ENCODE measurements at places on chromosomes 4 and X. TPM values are rescaled to one million over a fixed set of nuclear protein-coding genes. Genes with fewer than 3 reads are reported as not detected.

- no peaks in the 10 kb centered on the region for H3K27me3 ChIP-seq
- no peak overlapping the region for H3K27ac ChIP-seq
- no peak overlapping the region for H3K4me3 ChIP-seq
- H3K4me1 ChIP-seq: peaks cover 16% of the 10 kb centered on the region
Observed at GRCh38 chr4:6205973-6206372, 5.6 kb upstream of the JAKMIP1 start.

DNA sequence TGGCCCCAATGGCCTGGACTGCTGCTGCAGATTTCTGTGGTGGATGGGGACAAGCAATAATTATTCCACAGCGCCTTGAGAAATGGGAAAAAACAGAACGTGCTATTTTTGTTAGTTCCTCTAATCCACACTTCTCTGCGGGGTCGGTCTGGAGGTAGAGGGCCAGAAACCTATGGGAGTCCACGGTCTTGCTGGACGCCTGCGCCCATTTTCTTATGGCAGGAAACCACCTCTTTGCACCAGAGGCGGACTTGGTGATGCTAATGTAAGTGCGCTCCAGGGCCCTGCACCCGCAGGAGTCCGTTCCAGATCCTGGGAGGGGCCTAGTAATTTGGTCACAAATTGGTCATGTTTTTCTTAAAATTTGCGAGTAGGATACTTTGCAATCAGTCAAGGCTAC is 25.9 kb upstream of the CLDN24 start:
- no peaks in the 10 kb centered on the region for H3K36me3 ChIP-seq
- H3K27ac ChIP-seq: no peak overlapping the region
- no peak for DNase-seq
- no peaks in the 10 kb centered on the region for H3K27me3 ChIP-seq
- no peak overlapping the region for H3K4me3 ChIP-seq

DNA sequence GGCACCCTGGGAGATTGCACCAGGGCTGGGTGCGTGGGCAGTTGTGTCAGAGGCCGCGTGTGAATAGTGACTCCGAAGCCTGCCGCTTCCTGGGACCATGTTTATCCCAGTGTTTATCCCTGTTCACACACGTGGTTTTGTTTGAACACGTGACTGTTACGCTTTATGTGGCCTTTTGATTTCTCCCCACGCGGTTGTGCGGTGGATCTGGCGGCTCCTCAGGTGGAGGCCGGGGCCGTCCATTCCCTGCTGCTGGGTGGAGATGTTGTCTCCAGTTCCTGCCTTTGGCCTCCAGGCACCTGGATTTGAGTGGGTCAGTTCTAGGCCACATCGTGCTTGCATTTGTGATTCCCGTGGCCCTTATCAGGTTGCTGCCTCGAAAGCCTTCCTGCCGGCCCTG is 35.1 kb downstream of the NELFA start:
- peaks cover 49% of the 10 kb centered on the region for H3K36me3 ChIP-seq
- no peak for DNase-seq
- H3K4me3 ChIP-seq: no peak overlapping the region
- H3K27me3 ChIP-seq: no peaks in the 10 kb centered on the region
- no peaks in the 10 kb centered on the region for H3K4me1 ChIP-seq
- no peak overlapping the region for H3K27ac ChIP-seq

- H3K27me3 ChIP-seq: no peaks in the 10 kb centered on the region
- H3K4me1 ChIP-seq: no peaks in the 10 kb centered on the region
- no peak for DNase-seq
- H3K27ac ChIP-seq: no peak overlapping the region
- no peak overlapping the region for H3K4me3 ChIP-seq
Observed at GRCh38 chr4:153927451-153927850, 138.6 kb upstream of the SFRP2 start.

DNA sequence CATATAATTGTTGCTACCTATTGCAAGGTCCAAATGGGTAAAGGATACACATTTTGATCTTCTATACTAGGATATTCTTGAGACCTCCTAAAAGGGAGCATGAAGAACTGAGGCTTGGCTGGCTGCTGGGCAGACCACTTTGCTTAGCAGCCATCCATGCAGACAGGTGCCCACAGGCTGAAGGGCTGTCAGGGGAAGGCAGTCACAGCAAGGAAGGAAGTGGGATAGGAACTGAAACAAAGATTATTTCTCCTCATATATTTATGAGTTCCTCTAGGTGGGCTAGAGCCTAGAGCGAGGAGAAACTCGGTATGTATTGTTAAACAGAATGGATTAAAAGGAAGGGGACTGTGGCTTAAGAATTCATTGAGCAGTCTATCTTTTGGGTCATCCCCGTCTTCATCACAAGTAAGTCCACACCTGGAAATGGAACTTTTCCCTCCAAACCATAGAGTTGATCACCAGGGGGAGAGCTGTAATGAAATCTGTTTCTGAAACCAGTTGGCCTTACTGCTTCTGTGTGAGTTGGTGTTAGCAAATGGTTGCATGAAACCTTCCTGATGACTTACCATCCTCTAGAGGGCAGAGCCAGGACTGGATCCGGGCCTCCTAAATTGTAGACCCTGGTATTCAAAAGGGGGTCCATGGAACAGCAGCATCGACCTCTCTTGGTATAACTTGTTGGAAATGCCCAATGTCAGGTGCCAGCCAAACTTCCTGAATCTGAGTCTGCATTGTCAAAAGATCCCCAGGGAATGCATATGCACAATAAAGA is 42.3 kb downstream of the AFF2 start:
- H3K27me3 ChIP-seq: no peaks in the 10 kb centered on the region
- H3K36me3 ChIP-seq: no peaks in the 10 kb centered on the region
- DNase-seq: no peak
- no peaks in the 10 kb centered on the region for H3K4me1 ChIP-seq
- no peak overlapping the region for H3K4me3 ChIP-seq

GRCh38 chr4:71472946-71473345 is 134.1 kb downstream of the SLC4A4 start:
- DNase-seq: no peak
- no peak overlapping the region for H3K27ac ChIP-seq
- H3K4me3 ChIP-seq: no peak overlapping the region
- no peaks in the 10 kb centered on the region for H3K36me3 ChIP-seq

DNA sequence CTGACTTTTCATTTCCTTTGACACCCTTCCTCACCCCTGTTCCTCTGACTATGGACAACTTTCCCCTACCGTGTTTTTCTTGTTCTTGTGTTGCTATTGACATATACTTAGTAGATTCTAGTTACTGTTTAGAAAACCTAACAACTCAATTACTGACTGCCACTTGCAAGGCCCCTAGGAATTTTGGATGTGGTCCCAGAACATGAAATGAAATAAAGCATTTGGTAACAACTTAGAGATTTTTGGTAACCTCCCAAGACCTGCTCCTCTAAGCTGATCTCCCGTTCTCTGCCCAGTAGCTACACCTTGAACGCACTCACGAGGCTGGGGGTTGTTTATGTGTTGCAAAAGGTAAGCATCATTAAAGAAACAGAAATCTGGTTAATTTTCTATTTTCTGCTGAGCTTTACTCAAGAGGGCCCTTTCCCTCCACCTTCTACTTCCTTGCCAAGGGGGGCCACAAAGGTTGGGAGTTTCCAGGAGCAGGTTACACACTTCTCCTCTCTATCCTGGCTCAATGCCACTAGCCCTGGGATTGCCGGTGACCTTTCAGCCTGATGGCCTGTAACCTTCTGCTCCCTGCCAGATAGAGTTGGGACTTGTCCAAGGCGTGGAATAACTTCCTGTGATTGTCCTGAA is 20.5 kb downstream of the GAB3 start:
- H3K27ac ChIP-seq: no peak overlapping the region
- no peaks in the 10 kb centered on the region for H3K36me3 ChIP-seq
- no peaks in the 10 kb centered on the region for H3K27me3 ChIP-seq
- no peak overlapping the region for H3K4me3 ChIP-seq
- H3K4me1 ChIP-seq: peaks cover 8% of the 10 kb centered on the region

- peaks cover 16% of the 10 kb centered on the region for H3K4me1 ChIP-seq
- DNase-seq: no peak
- no peak overlapping the region for H3K27ac ChIP-seq
- H3K36me3 ChIP-seq: no peaks in the 10 kb centered on the region
- no peaks in the 10 kb centered on the region for H3K27me3 ChIP-seq
Observed at GRCh38 chrX:154317391-154317995, 21.9 kb downstream of the TKTL1 start.

DNA sequence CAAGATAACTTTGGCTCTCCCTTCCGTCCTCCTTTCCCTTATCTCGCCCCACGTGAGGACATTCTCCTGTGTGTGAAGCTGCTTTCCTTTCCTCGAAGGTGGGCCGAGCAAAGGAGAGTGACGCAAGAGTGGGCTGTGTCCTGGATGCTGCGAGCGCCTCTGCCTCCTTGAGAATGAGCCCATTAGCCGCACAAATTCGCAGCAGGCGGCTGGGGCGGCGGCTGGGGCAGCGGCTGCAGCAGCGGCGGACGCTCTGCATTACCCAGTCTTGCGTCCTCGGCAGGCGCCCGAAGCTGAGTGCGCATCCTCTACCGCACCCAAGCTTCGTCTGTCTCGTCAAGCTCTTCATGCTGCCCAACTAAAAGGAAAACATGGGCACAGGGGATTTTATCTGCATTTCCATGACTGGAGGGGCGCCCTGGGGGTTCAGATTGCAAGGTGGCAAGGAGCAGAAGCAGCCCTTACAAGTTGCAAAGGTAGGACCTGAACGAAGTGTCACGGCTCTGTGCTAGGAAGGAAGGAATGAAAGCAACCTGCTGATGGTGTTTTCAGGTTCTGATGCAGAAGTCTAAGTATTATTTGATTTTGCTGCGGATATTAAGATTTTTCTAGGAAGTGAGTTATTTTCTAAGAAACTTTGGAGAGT is at the start of gene SYNPO2:
TSS of gene SYNPO2 (plus strand) at position 189 of the 646 bp plus-strand sequence. CDS start at position 372, 183 bp downstream.
- H3K27ac ChIP-seq: no peak within 1 kb of the TSS
- H3K36me3 ChIP-seq: no peaks in the 10 kb centered on the region
- peaks cover 15% of the 10 kb centered on the region for H3K27me3 ChIP-seq
- peak within 1 kb of the TSS; percentile 59 for H3K4me3 ChIP-seq
- no peak for DNase-seq

GRCh38 chr4:186942758-186943377 is 219.2 kb upstream of the FAT1 start:
- H3K4me1 ChIP-seq: no peaks in the 10 kb centered on the region
- H3K27ac ChIP-seq: no peak overlapping the region

DNA sequence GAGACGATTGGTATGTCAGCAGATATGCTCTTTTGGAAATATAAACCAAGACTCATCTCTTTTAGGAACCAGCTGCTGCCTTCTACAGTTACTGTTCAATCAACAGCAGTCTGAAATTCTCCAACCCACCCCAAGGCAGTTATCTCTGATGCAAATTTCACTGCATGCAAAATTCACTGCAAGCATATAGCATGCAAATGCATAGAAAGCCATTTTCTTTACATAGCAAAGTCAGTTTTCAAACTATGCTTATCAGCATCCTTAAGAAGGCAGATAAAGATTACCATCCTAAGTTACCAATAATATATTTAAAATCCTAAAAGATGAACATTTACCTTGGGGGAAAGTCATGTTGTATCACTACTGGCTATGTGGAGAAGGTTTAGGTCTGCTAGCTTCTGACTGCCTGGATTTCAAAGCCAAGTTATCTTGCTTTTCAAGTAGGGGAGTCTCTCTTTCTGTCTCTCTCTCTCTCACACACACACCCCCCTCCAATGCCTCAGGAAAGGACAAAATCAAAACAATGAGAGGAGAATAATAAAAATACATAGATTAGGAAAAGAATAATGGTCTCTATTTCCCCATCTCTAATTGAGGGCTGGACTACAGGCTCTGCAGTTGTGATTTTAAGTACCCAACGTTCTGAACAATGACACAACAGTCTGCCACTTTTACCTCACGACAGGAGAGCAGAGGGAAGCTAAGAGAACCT is 1.5 kb downstream of the NMU start:
- H3K4me1 ChIP-seq: no peaks in the 10 kb centered on the region
- no peak overlapping the region for H3K27ac ChIP-seq
- peaks cover 3% of the 10 kb centered on the region for H3K27me3 ChIP-seq
- no peaks in the 10 kb centered on the region for H3K36me3 ChIP-seq
- DNase-seq: no peak

DNA sequence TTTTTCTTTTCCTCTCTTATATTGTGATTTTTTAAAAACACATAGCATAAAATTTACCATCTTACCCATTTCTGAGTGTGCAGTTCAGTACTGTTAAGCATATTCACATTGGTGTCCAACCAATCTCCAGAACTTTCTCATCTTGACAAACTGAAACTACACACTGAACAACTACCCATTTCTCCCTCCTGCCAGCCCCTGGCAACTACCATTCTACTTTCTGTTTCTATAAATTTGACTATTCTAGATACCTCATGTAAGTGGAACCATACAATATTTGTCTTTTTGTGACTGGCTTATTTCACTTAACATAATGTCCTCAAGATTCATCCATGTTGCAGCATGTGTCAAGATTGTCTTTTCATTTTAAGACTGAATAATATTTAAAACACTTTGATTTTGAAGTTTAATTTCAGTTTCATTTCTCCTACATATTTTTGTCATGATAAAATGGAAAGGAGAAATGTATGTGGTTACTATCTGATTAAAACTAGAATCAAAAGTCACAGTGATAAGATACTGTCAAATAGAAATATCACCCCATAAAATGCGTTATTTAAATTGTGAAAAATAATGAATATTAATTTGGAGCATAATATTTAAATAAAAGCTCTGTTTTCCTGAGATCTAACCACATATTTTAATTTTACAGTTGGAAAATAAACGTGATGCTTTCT is 122.8 kb downstream of the DIPK2B start:
- H3K27ac ChIP-seq: peak overlapping the region; percentile 42
- peaks cover 6% of the 10 kb centered on the region for H3K4me1 ChIP-seq
- peaks cover 14% of the 10 kb centered on the region for H3K36me3 ChIP-seq
- peak; percentile 62 for DNase-seq

DNA sequence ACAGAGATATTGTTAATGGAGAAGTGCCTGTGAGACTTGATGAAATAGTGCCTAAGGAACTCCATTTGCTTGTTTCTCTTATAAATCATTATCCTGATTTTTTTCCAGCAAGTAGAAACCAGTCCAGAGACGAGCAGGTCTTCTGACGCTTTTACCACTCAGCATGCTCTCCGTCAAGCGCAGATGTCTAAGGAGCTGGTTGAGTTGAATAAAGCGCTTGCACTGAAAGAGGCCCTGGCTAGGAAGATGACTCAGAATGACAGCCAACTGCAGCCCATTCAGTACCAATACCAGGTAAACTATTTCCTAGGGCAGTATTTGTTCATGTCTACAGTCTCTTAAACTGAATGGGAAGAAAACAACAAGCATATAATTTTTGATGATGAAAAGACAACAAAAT is 63.6 kb downstream of the KIF4A start:
- no peak overlapping the region for H3K4me3 ChIP-seq
- H3K27me3 ChIP-seq: no peaks in the 10 kb centered on the region
- no peaks in the 10 kb centered on the region for H3K36me3 ChIP-seq
- no peaks in the 10 kb centered on the region for H3K4me1 ChIP-seq
- no peak for DNase-seq

Gene CXCL11
- total RNA-seq: not detected

Gene GYPA
- not detected for total RNA-seq

Gene FRMD7
- not detected for total RNA-seq

Gene HTN3
- not detected for total RNA-seq

Gene H2BW2
- total RNA-seq: not detected
